Fibroblast of villous mesenchyme (primary cell): ENCODE measurements at places on chromosomes 6 and 20.

GRCh38 chr6:149331043-149331807 is 13.7 kb downstream of the TAB2 start:
- peak; percentile 68 for DNase-seq

DNA sequence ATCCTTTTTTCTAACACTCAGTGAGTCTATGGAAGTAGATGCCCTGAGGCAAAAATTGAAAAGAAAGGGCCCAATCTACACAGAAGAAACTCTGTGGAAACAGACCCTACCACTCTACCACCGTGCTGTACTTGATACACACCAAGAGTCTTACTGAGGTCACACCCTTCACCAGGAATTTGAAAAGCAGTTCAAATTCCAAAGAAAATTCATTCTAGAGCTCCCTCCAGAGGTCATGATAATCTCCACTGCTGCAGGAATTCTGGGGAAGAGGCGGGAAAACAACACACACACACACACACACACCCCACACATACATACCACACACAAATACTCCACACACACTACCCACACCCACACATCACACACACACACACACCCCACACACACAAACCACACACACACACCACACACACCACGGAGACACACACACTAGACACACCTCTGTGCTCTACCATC is 336.8 kb downstream of the HDGFL1 start:
- DNase-seq: peak; percentile 54

DNA sequence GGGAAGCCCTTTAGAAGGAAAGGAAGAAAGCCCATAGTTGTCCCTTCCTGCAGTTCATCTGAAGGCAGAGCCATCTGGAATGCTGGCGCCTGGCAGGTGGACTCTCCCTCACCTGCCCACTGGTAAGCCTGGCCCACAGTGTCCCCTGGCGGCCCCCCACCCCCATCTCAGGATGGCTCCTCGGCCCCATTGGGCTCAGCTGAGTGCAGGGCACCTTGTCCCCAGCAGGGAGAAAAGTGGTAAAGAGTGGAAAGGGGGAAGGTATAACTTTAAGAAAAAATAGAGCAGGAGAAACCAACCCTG is 12.6 kb downstream of the SS18L1 start:
- DNase-seq: no peak

GRCh38 chr6:14964556-14965270 is 281.2 kb upstream of the JARID2 start:
- no peak for DNase-seq

DNA sequence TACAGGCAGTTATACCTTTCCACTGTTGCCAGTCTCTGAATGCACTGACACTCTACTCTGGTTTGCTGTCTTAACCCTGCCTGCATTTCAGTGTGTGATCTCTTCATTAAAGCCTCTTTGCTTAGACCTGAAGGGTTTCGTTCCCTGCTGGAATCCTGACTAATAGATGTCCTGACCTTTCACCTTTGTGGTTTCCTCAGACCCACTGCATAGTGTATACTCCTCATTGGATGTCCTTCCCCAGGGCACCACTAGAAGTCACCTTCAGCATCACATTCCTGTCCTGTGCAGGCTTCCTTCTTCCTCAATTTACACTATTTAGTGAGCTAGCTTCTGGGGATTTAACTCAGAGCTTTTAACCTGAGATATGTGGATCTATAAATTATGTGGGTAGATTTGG is 120.6 kb downstream of the RCAN2 start:
- peak; percentile 40 for DNase-seq

DNA sequence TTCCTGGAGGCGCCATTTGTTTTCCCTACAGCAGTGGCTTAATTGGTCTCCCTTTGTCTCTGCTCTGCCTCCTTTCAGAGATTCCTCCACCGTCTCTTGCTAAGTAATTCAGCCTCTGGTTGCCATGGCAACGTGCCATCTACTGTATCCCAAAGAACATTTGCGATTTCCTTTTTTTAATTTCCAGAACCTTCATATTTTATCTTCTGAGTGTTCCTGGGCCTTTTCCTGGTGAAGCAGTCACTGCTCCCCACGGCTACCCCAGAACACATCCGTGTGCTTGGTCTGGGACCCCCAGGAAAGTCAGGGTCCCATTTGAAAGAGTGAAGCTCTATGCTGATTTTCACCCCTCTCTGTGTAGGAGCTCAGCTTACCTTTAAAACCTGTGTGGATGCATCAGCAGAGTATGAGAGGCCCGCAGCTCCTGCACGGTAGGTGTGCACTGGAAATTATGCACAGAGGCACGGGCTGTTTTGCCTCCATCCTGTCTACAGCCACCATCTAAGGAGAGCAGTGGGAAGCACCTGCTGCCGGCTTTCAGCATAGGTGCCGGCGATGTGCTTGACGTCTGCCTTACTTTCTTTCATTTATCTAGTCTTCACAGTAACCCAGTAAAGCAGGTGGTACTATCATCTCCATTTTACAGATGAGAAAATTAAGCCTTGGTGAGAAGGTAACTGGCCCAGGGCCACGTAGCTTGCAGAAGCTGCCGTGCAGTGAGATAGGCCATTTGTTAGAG is 122.8 kb downstream of the SYCP2 start:
- DNase-seq: no peak

DNA sequence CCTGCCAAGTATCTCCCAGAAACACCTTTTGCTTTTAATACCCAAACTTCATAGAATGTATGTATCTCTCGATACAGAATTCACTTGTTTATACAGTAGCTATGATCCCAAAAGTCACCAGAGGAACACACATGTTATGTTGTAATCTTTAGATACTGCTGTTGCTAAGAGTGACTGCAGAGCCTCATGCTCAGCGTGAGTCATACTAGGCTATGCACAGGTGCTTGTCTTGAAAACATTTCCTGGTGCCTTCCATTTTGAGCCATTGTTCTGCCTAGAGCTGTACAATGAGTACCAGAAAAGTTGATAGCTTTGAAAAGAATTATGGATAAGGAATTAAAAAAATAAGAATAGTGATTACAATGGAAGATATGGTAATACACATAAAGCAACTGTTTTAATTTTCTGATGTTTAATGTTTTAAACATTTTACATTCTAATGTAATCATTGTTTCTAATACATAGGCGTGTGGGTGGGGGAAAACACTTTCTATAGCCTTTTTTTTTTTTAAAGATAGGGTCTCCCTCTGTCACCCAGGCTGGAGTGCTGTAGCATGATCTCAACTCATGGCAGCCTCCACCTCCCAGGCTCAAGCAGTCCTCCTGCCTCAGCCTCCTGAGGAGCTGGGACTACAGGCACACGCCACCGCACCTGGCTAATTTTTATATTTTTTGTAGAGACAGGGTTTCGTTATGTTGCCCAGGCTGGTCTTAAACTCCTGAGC is 79.4 kb downstream of the CD24 start:
- peak; percentile 8 for DNase-seq

DNA sequence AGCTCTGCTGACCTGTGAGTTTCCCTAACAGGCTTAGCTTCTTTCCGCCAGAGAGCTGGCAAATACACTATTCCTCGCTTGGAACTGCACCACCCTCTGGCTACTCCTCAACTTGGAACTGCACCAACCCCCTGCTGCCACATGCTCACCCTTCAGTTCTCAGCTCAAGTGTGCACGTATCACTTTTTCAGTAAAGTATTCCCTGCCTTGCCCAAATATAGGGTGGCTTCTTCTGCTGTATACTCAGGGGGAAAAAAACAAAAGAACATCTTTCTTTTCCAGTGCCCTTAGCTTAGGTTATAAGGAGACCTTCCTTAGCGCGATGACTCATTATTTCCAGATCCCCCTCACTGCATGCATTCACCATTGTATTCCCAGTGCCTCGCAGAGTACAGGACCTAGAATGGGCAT is 21.2 kb downstream of the GNAS-AS1 start:
- no peak for DNase-seq

DNA sequence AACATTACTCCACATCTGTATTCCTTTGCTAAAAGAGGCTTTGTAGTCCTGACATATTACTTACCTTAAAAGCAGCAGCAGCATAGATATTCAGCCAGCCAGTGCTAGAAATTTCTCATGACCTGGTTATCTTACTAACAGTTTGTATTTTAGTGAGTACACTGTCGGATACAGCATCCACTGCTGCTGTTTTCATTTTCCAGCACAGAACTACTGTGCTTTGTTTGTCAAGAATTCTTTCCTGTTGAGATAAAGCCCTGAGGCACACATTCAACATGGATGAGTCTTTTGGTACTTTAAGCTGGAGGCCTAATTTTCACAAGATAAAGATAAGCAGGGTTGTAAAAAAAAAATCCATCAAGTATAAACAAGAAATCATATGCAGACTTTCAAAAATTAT is 311.2 kb upstream of the OPRM1 start:
- DNase-seq: peak; percentile 71

DNA sequence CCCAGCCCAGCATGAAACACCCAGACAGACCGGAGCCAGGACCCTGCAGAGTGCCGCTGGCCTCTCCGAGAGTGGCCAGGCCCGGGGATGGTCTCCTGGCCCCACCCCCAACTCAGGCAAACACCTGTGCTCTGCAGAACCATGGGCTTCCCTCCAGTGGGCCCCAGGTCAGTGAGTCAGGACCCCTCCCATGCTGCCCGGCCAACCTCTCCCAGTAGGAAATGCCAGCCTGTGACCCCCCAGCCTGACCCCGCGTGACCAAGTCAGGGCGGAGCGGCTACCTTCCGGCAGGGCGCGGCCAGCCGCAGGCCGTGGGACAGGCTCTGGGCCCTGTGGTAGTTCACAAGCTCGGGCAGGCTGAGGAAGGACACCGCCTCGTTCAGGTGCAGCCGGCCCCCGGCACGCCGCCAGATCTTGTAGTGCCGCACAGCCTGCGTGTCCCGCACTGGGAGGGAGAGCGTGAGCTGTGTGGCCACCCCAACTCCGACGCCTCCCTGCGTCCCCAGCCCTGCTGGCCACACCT is 3.2 kb downstream of the PTK6 start:
- DNase-seq: no peak

DNA sequence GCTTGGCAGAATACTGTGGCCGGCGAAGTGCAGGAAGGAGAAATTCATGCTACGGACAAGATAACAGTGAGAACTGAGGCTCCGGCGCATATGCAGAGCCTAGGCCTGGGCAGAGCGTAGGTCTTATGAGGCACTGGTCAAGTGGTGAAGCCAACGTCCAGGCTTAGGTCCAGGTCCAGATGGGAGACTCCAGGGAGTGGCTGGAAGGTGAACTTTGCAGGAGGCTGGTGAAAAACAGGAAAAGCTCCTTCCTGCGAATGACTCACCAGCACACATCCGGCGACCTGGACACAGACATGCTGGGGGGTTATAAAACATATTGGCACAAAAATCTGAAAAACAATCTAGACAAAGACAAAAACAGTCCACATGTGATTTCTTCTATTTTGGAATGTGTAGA is 15.4 kb downstream of the C6orf141 start:
- no peak for DNase-seq

DNA sequence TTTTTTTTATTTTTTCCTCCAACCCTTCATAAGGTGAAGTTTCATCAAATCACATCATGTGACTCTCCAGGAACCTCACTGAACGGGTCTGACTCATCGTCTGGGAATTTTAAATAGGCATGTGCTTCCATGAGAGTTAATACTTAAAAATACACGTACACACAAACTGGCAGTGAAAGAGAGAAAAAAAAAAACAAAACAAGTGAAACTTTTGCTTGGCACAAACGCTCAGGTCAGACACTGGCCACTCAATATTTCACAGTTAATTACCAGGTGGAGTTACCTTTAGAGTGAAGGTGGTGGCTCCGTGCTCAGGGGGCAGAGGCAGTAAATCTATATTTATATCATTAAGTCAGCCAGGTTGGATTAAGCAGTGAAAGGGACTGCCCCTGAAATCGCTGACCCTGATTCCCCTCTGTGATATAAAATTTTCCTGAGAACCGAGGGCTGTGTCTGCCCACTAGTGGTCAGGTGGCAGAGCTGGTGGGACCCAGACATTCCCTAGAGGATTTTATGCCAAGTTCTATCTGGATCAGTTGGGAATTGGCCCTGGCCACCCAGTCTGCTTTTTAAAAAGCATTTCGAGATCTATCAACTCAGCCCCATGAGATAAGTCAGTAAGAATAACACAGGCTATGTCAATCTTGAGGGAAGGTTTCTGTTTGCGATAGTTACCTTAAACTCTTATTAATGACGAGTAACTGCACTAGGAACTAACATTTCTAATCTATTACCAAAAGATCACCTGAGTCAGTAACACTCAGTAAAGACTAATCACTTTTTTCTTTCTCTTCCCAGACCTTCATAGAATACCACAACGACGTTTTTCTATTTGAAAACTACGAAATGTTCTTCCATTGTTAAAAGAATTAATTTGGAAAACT is 259.1 kb downstream of the HDGFL1 start:
- DNase-seq: peak; percentile 98

DNA sequence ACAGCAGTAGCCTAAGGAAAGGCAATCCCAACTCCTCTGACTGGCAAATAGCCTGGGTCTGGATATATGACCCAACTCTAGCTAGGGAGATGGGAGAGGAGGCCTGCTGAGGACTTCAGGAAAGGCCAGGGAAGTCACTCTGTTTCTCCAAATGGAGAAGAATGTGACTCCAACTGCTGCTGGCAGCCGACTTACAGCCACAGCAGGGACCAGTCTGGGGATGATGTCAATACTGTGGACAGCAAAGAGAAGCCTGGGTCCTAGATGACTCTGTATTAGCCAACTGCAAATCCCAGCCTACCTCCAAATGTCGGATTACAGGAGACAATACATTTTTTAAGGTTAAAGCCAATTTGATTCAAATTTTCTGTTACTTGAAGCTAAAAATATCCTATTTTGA is 232.6 kb downstream of the FOXC1 start:
- DNase-seq: no peak

GRCh38 chr20:35768731-35769664 is 2.8 kb upstream of the PHF20 start:
- peak; percentile 96 for DNase-seq

DNA sequence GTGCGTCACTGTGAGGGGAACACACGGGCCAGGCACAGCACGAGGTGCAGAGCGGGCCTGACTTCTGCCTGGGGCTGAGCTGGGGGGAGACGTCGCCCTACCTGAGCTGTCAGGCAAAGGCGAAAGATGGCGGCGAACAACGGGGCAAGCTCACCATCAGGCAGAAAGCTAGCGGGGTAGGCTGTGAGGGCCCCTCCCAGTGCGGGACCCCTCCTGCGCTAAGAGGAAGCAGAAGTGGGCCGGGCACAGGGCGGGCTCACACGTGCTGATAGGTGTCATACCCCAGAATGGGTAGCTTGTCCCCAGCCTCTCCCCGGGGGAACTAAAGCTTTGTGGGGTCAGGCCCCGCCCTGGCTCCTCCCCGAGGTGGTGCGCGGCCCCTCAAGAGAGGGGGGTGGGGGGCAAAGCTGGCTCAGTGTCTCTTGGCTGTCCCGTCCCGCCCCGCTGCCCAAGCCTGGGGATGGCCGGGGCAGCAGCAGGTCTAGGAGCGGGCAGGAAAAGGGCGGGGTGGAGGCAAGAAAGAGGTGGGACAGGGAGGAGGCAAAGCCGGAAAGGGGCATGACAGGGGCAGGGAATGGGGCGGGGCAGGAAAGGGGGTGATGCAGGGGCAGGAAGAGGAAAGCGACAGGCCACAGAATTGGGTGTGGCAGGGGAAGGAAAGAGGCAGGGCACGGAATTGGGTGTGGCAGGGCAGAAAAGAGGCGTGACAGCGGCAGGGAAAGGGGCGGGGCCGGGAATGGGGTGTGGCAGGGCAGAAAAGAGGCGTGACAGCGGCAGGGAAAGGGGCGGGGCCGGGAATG is 14.7 kb downstream of the UCKL1 start:
- DNase-seq: no peak

- DNase-seq: no peak
Observed at GRCh38 chr6:4967301-4968030, 36.4 kb downstream of the RPP40 start.
